ENCODE measurements at places on chromosomes 7 and 10. TPM values are rescaled to one million over a fixed set of nuclear protein-coding genes. Genes with fewer than 3 reads are reported as not detected.

DNA sequence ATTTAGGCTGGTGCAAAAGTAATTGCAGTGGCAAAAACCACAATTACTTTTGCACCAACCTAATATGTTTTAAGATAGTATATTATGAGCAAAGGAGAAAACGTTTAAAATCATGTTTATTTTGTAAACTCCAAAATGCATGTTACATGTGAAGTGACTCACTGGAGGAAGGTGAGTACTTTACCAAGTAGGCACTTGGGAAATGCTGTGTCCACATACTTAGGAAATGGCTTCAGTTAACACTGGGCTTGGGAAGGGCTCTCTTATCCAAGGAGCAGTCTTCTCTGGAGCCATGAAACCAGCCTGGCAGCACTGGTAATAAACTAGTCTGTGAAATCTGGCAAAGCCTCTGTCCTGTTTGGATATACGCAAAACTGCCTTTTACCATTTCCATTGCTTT lies 4.4 kb downstream of the RPS24 start:
- no peak for DNase-seq

Gene NEUROD6
- not detected for polyA plus RNA-seq

Gene MMP21
- polyA plus RNA-seq: not detected

DNA sequence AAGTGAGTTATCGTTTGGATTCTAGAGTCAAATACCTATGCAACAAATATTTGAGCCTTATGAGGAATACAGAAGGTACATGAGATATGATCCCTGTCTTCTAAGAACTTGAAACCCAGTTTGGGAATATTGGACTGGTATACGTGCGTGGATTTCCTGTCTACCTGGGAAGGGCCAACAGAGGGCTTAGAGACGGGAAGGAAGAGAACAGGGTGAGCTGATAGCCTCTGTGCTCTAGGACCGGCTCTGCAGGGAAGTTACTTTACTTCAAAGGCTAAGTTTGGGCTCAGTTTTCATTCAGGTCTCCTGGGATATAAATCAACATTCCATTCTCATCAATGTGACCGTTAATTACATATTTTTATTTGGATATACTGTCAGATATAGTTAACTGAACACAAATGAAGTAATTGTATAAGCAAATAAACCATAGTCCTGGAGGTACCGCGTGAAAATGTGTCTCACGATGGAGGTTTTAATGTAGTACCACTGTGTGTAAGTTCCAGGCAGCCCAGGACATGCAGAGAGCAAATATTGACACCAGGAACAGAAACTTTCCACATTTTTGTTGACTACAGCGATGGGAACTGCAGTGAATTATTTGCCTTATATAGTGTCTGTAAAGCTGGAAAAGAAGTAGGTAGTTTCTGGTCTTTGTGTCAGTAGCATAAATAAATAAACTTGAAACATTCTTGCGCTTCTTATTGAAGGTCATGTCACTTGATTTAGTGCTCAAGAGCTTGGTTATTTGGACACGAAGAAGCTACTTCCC lies 8.6 kb downstream of the CHST12 start:
- no peak for DNase-seq

Gene ABCB1
- 22.0 TPM for polyA plus RNA-seq

GRCh38 chr10:59648711-59649201 lies 60.9 kb downstream of the SLC16A9 start:
- DNase-seq: no peak

DNA sequence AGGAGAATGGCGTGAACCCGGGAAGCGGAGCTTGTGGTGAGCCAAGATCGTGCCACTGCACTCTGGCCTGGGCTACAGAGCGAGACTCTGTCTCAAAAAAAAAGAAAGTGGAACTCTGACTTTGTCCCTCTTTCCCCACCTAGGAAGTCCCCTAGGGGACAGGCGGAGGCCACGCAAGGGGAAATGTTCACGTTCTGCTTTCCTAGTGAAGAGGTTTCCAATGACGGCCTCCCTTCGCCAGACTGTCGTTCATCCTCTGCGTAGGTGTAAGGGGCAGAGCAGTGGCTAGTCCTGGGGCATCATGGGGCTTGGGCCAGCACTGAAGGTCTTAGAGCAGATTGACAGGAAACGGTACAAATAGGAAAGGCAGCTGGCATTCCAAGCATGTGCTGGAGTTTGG lies 30.6 kb downstream of the SUFU start:
- no peak for DNase-seq

GRCh38 chr7:109479388-109479787 lies 909.7 kb downstream of the DNAJB9 start:
- DNase-seq: no peak

DNA sequence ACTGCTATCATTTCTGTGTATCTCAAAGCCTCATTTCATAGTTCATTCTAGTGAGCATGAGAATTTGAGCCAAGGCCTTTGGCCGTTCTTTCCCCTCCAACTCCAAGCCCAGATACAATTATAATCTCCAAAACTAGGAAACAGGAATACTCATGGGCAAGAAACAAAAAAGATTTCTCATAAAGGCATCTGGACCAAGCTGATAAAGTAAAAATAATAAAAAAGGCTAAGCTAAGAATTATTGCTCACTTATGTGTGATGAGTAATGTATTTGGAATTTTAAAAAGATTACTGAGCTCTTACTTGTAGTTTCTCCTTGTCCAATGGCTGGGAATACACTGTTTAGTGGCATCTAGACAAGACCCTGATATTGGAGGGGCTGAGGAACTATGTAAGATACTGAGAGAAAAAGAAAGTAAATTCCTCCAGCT lies 196.4 kb upstream of the POM121L12 start:
- no peak for DNase-seq

- DNase-seq: no peak
These were observed 483.6 kb downstream of the NRG3 start for GRCh38 chr10:82358486-82359099.

Gene TLX1
- not detected for polyA plus RNA-seq

- no peak for DNase-seq
These were observed 2.1 kb upstream of the FLNC start for GRCh38 chr7:128827971-128828711.

DNA sequence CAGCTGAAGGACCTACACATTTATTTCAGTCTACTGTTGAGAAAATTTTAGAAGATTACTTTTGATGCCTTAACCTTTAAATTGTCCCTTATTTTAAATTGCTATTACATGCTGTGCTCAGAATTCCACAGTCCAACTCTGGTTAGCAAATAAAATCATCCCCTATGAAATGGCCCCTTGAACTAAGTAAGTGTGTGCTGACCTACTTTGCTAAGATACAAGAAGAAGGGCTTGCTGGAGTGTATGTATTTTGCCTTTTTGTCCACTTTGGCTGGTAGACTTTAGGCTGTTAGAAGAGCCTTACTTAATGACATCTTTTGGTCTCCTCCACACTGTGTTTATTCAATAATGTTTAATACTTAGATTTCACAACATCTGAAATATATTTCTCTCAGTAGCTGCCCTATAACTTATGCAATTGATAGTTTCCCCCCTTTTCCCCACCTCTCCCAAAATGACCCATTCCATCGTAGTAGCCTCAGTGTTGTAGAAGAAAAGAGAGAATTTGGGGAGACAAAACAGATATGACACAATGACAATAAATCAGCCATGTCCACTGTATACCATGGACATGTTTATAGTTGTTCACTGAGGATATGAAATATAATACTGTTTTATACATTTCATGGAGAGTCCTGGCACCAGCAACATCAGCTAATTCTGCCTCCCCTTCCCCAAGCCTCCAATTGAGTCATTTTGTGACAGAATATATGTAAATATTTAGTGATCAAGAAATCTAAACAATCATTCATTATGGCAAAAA lies 107.8 kb upstream of the ASAH2 start:
- no peak for DNase-seq

GRCh38 chr7:22731766-22732165 lies 4.8 kb downstream of the IL6 start:
- DNase-seq: no peak

- DNase-seq: no peak
These were observed 4.7 kb upstream of the EBLN1 start for GRCh38 chr10:22222236-22223190.

DNA sequence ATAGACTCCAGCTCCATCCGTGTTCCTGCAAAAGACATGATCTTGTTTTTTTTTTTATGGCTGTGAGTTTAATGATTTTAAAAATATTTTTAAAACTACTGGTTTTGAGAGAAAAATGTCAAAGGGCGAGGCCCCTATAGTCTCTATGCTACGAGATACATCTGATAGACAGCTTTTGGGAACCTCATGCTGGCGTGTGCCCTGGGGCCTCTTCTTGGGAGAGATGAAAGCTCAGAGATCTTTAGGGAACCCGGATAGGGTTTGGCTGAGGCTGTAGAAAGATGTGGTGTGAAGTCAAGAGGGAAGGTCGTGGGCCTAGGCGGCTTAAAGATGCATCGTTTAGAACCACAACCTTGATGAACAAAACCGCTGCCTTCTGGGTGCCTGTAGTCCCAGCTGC lies 70.2 kb downstream of the PDIA4 start:
- DNase-seq: no peak

DNA sequence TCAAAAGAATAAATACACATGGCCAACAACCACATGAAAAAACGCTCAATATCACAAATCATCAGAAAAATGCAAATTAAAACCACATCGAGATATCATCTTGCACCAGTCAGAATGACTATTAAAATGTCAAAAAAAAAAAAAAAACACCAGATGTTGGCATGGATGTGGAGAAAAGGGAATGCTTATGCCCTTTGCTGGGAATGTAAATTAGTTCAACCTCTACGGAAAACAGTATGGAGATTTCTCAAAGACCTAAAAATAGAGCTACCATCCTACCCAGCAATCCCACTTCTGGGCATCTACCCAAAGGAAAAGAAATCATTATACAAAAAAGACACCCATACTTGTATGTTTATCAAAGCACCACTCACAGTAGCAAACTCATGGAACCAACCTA lies 45.0 kb upstream of the DIP2C start:
- no peak for DNase-seq

Gene SPAM1
- polyA plus RNA-seq: not detected

GRCh38 chr10:92125144-92125543 lies 165.7 kb downstream of the CPEB3 start:
- no peak for DNase-seq

GRCh38 chr7:28953633-28954032 lies 4.5 kb downstream of the TRIL start:
- DNase-seq: no peak

DNA sequence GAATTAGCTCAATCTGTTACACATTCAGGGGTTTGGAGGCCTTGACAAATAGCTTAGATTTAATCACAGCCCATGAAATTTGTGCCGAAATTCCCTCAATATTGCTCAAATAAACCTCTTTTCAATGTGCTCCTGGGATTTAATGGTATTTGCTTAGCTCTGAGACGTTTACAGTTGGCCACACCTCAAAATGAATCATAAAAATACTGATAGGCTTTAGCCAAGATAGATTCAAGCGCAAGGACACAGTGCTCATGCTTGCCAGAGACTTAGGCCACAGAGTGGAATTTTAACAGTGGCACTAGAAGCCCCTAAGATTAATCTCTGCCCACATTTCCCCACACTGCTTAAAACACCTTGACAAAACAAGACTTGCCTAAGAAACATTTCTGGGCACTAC lies 2.3 kb upstream of the SEMA3C start:
- DNase-seq: no peak

DNA sequence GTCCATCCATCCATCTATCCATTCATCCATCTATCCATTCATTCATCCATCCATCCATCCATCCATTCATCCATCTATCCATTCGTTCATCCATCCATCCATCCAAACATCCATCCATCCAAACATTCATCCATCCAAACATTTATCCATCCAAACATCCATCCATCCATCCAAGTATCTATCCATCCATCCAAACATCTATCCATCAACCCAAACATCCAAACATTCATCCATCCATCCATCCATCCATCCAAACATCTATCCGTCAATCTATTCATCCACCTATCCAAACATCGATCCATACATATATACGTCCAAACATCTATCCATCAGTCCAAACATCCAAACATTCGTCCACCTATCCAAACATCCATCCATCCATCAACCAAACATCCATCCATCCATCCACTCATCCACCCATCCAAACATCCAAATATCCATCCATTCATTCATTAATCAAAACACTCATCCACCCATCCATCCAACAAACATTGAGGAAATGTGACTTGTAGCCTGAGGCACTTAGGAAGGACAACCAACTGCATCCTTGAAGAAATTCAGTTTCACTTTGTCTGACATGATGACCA lies 28.8 kb upstream of the MYH16 start:
- DNase-seq: no peak

GRCh38 chr7:14626076-14626475 lies 276.5 kb downstream of the DGKB start:
- DNase-seq: no peak

GRCh38 chr7:129958643-129959470 lies 6.1 kb upstream of the UBE2H start:
- no peak for DNase-seq

DNA sequence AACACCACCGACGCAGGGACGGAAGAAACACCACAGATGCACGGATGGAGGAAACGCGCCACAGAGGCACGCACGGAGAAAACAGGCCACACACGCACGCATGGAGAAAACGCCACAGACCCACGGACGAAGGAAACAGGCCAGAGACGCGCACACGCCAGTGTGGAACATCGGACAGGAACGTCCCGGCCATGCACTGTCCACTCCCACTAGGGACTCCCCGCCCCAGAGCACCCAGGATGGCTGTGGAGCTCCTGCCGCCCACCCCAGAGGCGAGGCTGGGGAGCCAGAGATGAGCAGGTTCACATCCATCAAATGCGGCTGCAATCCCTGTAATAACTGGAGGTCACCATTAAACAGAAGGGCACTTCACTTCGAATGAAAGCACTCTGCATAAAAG lies 17.3 kb downstream of the DIP2C start:
- DNase-seq: no peak

DNA sequence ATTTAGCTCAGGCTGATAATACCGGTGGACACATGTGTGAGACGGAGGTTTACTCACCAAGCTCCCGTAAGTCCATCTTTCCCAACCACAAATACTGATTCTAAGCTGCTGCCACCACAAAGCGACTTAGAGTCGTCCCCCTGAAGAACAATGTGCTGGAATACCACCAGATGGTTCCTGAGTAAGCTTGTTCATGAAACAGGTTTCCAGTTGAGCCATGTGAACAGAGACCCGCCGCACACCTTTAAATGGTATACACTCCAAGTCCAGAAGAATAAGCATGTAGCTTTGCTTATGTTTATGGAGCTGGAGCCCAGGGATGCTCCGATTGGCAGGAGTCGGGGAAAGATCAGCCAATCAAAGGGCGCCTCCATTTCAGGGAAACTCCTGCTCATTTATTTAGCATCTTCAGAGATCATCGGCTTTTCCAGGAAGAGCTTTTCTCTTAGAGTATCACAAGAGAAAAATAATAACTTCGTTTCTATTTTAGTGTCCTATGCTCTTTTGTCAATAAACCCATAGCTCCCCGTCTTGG lies 261.6 kb upstream of the AOAH start:
- DNase-seq: no peak

GRCh38 chr7:15707570-15707969 lies 21.1 kb upstream of the MEOX2 start:
- DNase-seq: no peak

All from CD4-positive, alpha-beta memory T cell (primary cell).